Stimulated activated CD8-positive, alpha-beta memory T cell treated with anti-CD3 and anti-CD28 coated beads, Interleukin-7, amount 100 ng/mL, for 48 hours (primary cell): ENCODE measurements at places on chromosomes 1 and 21.

- DNase-seq, result no peak
Observed at GRCh38 chr1:184643661-184644060, 111.0 kb downstream of the EDEM3 start.

GRCh38 chr1:93615582-93616150 lies 66.0 kb downstream of the BCAR3 start:
- DNase-seq, result no peak

GRCh38 chr1:20949871-20950590 lies 162.9 kb upstream of the HP1BP3 start:
- DNase-seq, result no peak

DNA sequence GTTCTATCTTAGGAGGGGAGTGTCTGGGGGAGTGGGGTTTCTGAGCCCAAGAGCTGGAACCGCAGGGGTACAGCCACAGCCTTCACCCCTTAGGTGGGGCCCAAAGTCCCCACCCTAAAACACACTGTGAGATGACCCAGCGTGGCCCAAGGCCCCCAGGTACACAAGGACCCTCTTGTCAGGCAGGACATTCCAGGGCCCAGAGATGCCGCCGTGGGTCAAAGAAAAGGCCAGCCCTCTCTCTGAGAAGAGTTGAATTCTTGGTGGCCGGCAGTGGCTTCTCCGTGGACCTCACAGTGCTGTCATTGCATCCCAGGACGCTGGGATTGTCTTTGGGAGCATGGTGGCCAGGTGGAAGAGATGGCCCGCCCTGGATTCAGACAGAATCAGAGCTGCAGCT lies 176.3 kb upstream of the C1orf174 start:
- no peak for DNase-seq

- DNase-seq, result no peak
Observed at GRCh38 chr1:168637350-168637991, 61.1 kb downstream of the XCL1 start.

GRCh38 chr1:45617618-45618017 lies 6.2 kb downstream of the CCDC17 start:
- no peak for DNase-seq

GRCh38 chr1:162003061-162003829 lies 20.4 kb downstream of the OLFML2B start:
- no peak for DNase-seq

GRCh38 chr1:167486090-167486824 lies 32.1 kb downstream of the CD247 start:
- DNase-seq, result no peak

- no peak for DNase-seq
Observed at GRCh38 chr1:75506976-75507375, 103.9 kb downstream of the SLC44A5 start.

DNA sequence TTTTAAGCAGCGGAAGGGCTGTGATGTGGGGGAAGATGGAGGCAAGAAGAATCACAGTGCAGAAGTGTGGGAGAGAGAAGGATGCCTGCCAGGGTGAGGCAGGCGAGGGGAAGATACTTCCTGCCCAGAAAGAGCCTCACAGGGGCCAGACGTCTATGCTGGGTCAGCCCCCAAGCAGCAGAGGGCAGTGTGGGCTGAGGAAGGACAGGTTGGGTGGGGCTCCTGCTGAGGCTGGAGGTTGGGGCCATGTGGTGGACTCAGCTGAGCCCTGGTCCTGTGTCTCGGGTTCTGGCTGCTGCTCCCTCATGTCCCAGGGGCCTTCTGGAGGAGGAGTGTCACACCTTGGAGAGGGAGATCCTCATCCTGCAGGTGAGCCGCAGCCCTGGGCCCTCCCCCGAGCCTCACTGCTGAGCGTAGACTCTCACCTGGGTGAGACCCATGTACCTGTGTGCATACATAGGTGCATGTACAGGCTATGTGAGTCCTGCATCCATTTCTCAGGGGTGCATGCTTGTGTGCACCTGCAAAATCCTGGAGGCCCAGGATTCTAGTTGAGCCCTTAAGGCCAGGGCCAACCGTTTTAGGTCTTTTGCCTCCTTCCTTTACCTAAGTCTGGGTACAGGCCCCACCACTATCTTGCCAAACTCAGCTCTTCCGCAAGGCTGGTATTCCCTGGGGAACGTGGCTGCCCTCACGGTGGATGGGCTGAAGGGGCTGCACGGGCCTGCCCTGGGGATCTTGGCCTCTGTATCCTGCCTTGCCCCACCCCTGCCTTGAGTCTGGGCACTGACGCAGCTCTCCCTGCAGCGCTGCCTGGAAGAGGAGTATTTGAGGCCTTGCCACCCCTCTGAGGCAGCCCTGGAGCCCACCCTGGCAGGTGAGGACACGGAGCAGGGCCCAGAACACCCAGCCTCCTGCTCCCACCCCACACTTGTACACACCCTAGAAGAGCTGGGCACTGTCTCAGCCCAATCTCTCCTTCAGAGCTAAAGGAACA lies 3.7 kb downstream of the CCDC24 start:
- no peak for DNase-seq

GRCh38 chr1:161313554-161314200 lies 504 bp upstream of the SDHC start:
- no peak for DNase-seq

GRCh38 chr1:19240673-19241538 lies 10.4 kb downstream of the EMC1 start:
- no peak for DNase-seq

GRCh38 chr1:181601186-181601950 lies 118.1 kb downstream of the CACNA1E start:
- DNase-seq, result no peak

GRCh38 chr21:41133874-41134522 lies 34.0 kb upstream of the BACE2 start:
- DNase-seq, result no peak

GRCh38 chr1:24036088-24036487 lies 56.0 kb upstream of the SRSF10 start:
- no peak for DNase-seq

DNA sequence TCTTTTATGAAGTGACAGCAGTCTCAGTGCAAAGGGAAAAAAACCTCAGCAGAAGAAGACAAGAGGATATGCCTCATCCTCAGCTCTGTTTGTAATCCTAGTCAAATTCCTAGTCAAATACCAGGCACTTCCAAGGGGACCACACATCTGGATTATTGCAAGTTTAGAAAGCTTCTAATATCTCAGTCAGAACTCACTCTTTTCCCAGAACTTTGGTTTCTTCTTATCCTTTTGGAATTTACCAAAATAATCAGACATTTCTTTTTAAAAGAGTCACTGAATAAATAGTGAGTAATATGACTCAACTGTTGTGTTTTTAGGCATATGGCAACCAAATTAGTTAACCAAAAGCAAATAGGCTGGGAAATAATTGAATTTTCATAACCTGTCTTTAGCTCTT lies 47.8 kb downstream of the PRRX1 start:
- DNase-seq, result no peak

GRCh38 chr1:32060914-32061313 lies 11.8 kb upstream of the TMEM39B start:
- no peak for DNase-seq

GRCh38 chr21:43919871-43920801 lies 55.1 kb downstream of the AGPAT3 start:
- DNase-seq, result no peak

GRCh38 chr1:84078108-84078841 lies 65.8 kb upstream of the PRKACB start:
- peak; percentile 1 for DNase-seq

GRCh38 chr1:200974711-200975110 lies 48.8 kb downstream of the KIF21B start:
- no peak for DNase-seq

DNA sequence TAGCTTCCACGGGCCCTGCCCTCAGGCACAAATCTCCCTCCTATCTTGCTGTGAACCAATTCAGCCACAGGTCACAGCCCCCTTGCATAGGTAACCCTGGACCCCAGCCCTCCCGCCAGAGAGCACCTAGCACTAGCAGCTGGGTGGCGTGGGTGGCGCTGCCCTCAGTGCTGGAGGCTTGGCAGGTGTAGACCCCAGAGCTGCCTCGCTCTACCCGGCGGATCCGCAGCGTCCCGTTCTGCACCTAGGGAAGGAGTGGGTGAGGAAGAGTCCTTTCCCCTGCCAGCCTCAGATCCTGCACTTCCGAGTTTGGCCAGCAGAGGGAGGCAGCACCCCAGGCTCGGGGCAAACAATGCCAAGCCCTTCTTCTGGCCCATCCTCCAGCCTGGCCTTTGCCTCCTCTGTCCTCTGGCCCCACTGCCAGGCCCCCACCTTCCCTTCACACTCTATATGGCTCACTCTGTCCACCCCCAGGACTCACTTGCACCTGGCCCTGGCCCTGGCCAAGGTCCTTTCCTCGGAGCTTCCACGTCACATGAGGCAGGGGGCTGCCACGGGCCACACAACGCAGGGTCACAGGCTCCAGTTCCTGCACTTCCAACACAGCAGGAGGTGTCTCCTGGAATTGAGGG lies 9.0 kb downstream of the IGSF9 start:
- DNase-seq, result peak; percentile 62

DNA sequence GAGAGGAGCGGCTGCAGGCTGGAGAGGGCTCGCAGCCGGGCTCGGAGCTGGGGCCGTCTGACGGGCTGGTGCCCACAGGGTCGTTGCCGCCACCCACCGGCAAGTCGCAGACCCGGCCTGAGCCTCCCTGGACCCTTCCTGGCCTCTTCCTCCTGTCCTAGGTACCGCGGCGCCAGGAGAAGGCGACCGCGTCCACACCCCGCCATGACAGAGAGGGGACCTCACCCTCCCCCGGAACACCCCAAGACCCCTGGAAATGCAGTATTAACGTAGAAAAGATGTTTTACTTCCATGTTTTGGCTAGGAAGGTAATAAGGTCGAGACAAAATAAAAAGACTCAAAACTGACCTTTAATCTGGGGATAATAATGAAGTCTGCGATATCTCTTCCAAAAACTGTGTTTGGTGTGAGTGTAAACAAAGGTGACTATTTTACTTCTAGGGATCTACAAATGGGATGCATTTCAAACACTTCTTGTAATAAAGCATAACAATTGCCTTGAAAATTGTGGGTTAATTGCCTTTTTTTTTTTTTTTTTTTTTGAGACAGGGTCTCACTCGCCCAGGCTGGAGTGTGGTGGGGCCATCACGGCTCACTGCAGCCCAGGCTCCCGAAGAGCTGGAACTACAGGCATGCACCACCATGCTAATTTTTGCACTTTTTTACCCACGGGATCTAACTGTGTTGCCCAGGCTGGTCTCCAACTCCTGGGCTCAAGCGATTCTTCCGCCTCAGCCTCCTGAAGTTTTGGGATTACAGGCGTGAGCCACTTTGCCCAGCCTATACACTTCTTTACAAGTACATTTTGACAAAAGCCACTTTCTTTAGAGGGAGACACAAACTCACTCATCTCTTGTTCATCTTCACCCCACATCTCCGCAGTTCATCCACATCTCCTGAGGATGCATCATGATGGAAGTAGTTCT lies 838 bp upstream of the RSRP1 start:
- no peak for DNase-seq

DNA sequence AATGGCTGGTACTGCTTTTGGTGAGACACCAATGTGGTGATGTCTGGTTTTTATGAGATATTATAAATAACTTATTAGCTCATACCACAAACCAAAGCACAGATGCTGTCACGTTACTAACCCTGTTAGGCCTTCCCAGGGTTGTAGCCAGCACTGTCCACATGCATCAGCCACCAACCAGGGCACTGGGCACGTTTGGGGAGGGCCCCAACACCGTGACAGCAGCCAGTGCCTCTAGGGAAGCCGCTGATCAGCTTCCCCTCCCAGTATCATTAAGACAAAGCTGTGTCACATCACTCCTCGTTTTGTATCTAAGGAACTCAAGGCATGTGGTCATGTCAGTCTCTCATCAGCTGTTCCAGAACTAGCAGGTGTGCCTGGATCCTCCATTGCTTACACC lies 13.9 kb downstream of the URB1 start:
- no peak for DNase-seq

DNA sequence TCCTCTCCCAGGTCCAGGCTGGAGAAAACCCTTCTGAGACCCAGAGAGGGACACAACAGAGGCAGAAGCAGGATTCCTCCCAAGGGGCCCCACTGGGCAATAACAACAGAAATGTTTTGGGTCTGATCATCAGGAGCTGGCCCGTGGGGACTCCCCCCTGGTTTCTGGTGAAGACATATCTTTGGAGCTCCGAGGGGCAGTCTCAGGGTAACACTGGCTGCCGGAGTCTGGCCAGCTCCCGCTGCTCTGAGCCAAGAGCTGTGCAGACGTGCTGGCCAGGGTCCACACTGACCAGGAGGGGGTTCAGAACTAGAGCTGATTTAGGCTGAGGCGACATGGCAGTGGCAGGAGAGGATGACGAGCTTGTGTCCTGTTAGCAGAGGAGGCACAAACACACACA lies 13.1 kb downstream of the ECE1 start:
- DNase-seq, result no peak

- peak; percentile 30 for DNase-seq
Observed at GRCh38 chr21:17454315-17455027, 58.4 kb upstream of the CXADR start.

GRCh38 chr1:110243574-110243973 lies 33.5 kb downstream of the KCNC4 start:
- no peak for DNase-seq
